ENCODE measurements at places on chromosomes 4 and X.

- DNase-seq: no peak
Observed at GRCh38 chr4:181216501-181216900, 1026.7 kb upstream of the TENM3 start.

DNA sequence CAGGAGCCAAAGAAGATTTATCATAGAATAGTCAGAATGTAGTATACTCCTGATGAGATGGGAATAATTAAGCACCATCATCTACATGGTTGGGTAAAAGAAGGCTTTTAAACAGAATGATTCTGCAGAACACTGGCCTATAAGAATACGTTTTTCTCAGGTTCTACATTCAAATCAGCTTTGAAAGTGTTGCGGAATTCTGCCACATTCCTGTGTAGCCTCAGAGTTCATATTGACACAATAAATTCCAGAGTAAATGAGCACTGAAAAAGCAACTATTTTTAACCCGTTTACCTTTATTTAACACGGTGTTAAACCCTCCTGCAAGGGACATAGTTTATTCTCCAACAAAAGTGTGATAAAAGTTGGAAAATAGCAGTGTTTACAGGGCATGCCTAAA lies 950.2 kb upstream of the SLIT2 start:
- no peak for DNase-seq

DNA sequence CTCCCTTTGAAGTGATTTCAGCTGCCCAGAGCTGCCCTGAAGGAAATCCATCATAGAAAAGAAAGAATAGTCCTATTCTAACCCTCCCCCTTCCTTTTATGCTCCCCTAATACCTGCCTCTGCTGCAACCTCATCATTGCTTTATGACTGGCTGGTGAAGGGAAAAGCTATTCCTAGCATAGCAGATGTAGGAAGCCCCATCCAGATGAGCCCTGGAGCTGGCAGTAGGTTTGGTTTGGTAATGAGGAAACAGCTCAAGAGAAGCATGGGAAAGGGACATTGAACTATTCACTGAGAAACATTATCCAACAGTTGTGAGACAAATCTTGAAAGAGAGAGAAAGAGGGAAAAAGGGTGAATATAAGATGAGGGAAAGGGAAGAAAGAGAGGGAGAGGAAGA lies 29.2 kb downstream of the ARSJ start:
- DNase-seq: no peak

- DNase-seq: peak; percentile 54
Observed at GRCh38 chr4:39464886-39465501, 6.1 kb downstream of the LIAS start.

GRCh38 chr4:185171373-185172071 lies 28.5 kb downstream of the SLC25A4 start:
- no peak for DNase-seq

DNA sequence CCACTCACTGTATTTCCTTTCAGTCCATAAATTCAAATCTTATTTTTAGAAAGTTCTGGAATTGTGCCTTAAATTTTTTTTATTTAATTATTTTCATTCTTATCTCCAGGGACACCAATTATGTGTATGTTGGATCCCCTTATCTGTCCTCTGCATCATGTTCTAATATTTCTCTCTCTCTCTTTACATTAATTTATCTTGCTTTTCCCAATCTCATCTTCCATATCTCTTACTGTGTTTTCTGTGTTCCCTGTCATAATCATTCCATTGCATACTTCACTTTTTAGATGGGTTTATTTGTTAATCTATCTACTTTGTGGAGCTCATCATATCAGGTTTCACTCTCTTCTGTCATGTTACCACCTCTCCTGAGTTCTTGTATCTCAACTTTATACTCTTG lies 37.4 kb downstream of the PPP2R2C start:
- no peak for DNase-seq

DNA sequence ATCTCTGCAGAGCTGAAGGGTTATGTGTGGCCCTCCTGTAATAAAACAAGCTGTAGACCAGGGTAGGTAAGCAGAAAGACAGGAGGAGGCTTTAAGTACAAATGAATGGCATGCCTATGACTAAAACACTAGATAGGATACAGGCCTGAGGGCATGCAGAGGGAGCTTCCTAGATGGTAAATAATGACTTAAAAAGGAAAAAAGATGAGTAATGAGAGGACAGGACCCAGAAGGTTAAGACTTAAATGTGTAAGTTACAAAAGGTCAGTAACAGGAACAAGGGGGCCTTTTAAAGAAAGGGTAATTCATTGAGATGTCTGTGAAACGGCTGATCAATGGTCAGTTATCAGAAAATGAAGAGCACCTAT lies 194.8 kb downstream of the SOWAHB start:
- DNase-seq: no peak

- DNase-seq: no peak
Observed at GRCh38 chrX:134158821-134159512, 78.0 kb upstream of the CCDC160 start.

- DNase-seq: no peak
Observed at GRCh38 chr4:1722551-1723118, 1.3 kb downstream of the TACC3 start.

- DNase-seq: no peak
Observed at GRCh38 chrX:17967888-17968287, 106.8 kb upstream of the RAI2 start.

DNA sequence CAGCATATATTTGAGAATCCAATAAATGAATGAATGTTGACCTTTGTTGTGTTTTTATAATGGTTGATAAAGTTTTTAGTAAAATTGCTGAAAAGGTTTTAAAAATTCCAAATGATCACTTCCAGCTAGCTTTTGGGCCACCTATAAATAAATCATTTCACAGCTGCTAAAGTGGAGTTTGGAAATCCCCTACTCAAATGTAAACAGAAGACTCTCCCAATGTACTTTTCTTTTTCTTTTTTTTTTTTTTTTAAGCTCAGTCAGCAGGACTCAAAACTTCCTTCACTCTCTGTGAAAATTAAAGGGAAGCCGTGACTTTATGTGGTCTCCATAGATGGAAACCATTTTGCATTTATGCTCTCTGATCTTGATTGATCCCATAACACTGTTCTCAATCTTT lies 45.2 kb downstream of the CXCL13 start:
- no peak for DNase-seq

GRCh38 chrX:43654431-43655150 lies 1.5 kb upstream of the MAOA start:
- DNase-seq: peak; percentile 92

DNA sequence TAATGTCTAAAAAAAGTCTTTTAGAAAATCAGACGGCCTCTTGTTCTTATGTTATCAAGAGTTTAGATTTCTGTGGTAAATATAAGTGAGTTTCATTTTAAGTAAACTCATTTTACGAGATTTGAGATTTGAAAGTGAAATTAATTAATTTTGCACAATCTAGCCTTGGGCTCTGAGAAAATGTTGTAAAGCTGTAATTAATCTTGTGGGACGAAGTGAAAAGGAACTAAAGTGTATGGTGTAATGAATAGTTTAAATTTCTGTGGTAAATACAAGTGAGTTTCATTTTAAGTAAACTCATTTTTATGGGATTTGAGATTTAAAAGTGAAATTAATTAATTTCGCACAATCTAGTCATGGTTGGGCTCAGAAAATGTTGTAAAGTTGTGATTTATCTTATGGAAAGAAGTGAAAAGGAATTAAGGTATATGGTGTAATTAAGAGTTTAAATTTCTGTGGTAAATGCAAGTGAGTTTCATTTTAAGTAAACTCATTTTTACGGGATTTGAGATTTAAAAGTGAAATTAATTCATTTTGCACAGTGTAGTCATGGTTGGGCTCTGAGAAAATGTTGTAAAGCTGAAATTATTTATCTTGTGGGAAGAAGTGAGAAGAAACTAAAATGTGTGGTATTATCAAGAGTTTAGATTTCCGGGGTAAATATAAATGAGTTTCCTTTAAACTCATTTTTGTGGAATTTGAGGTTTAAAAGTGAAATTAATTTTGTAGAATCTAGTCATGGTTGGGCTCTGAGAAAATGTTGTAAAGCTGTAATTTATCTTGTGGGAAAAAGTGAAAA lies 1.6 kb downstream of the SCML1 start:
- peak; percentile 0 for DNase-seq

DNA sequence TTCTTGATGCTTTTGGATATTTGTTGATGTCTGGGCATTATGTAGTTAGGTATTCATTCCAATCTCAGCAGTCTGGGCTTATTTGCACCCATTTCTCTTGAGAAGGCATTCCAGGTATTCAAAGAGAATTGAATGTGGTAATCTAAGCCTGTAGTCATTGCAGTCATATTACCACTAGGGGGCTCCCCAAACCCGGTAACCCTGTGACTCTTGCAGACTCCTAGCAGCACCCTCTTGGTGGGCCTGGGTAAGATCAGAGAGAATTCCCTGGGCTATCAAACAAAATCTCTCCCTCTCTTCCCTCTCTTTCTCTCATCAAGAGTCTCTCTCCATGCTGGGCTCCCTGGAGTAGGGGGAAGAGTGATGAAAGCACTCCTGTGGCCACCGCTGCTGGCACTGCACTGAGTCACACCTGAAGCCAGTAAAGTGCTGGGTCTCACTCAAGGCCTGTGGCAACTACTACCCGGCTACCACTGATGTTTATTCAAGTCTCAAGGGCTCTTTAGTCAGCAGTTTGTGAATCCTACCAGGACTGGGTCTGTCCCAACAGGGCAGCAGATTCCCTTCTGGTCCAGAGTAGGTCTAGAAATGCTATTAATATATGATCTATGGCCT lies 187.7 kb upstream of the NUDT10 start:
- DNase-seq: peak; percentile 13

DNA sequence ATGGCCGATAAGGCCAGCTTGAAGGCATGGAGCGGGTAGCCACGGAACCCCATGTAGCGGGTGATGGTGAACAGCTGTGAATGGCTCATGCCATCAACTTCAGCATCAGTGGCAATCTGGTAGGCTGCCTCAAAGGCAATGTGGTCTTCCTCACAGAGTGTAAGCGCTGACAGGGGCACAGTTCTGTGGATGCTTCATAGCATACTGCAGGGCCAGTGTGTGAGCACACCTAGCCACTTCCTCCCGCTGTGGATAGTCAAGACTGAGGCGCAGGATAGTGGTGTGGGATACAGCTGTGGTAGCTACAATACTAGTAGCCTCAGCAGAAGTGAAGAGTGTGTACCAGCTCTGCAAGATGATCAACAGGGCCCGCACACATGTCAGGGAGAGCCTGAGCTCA lies 40.5 kb downstream of the C4orf33 start:
- DNase-seq: no peak

DNA sequence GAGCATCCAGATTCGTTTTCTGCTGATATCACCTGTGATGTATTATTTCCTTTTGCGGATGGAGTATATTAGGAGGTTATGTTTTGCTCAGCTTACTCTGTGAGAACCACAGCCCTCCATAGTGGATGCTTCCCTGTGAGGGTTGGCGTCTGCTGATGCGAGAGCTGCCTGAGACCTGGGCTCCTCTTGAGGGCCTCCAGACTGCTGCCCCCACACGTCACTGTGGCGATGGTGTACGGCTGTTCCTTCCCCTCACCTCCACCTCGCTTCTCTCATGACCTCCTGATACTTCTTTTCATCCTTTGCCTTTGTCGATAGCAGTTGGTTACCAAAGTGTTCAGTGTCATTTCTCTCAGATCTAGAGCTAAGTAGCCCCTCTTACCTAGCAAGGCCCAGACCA lies 71.7 kb downstream of the TNIP2 start:
- DNase-seq: no peak

- DNase-seq: no peak
Observed at GRCh38 chrX:39381422-39381821, 580.2 kb downstream of the MID1IP1 start.

DNA sequence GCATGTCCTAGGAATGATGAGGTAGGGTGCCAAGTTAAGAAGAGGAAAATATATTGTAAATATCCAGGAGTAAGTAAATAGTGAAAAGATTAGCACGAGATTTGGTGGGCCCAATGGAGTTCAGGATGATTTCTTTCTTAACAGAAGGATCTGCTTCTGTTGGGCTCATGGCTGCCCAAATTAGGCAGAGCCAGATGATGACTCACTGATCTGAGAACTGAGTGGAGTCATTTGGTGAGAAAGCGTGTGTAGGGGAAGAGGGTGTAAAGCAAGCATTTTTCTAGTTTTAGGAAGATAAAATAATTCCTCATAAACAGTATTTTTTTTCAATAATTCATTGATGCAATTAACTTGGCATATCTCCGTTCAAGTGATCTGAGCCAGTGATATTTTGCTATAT lies 1.6 kb downstream of the TBX22 start:
- DNase-seq: no peak

DNA sequence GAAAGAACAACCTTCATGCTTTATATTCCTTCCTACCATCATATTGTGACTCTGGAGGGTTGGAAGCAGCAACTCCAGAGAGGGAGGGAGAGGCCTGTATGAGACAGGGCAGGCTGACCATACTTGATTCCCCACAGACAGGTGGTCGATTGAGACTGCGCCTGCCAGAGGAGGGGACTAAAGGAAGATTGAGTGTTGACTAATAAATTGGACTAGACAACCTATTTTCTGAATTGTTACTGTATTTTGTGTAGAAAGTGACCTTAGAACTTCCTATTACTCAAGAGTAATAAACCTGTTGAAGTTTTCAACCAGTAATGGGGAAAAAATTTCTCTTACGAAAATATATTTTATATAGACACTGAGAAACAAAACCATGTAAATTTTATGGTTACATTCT lies 301.5 kb downstream of the INPP4B start:
- no peak for DNase-seq

DNA sequence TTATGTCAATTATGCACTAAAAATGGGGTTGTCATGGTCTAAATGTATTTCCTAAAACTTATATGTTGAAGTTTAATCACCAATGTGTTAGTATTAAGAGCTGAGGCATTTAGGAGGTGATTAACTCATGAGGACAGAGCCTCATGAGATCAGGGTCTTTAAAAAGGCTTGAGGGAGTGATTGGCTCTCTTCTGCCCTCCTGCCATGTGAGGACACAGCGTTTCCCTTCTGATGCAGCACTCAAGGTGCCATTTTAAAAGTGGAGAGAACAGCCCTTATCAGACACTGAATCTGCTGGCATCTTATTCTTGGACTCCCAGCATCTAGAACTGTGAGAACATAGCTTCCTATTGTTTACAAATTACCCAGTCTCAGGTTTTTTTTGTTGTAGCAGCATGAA lies 581.7 kb downstream of the KCNIP4 start:
- DNase-seq: no peak

DNA sequence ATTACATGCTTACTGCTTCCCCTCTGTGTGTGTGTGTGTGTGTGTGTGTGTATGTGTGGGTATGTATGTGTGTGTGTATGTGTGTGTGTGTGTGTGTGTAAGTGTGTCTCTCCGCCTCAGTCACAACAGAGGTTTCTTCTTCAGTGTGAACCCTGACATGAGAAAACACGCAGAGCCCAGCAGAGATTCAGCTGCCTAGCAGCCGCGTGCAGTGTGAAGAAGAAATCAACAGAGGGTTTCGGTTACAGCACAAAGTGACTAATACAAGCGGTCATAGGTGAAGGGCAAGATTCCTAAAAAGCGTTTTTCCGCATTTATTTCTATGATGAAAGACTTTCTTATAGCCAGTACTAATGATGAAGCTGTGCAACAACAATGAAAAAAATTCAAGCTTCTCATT lies 55.3 kb upstream of the ZFP42 start:
- no peak for DNase-seq

GRCh38 chr4:23114538-23114937 lies 421.8 kb downstream of the GBA3 start:
- no peak for DNase-seq

GRCh38 chr4:165756836-165757235 lies 116.2 kb upstream of the TLL1 start:
- DNase-seq: no peak

GRCh38 chr4:53055274-53055673 lies 193.2 kb downstream of the RASL11B start:
- DNase-seq: no peak

All from endothelial cell of umbilical vein (primary cell).